ENCODE measurements at places on chromosomes 3 and 15. TPM values are rescaled to one million over a fixed set of nuclear protein-coding genes. Genes with fewer than 3 reads are reported as not detected.

Gene TGM5
- not detected for total RNA-seq

- no peaks in the 10 kb centered on the region for H3K4me1 ChIP-seq
- H3K36me3 ChIP-seq, result no peaks in the 10 kb centered on the region
- no peaks in the 10 kb centered on the region for H3K27me3 ChIP-seq
- no peak for DNase-seq
These were observed 966.8 kb downstream of the NSUN3 start for GRCh38 chr3:95029644-95030043.

- no peaks in the 10 kb centered on the region for H3K4me1 ChIP-seq
- H3K36me3 ChIP-seq, result no peaks in the 10 kb centered on the region
- no peak overlapping the region for H3K27ac ChIP-seq
- DNase-seq, result no peak
- H3K27me3 ChIP-seq, result no peaks in the 10 kb centered on the region
These were observed 194.3 kb downstream of the FNDC3B start for GRCh38 chr3:172233474-172234277.

GRCh38 chr3:53795789-53796560, 50.2 kb downstream of the CHDH start:
- no peaks in the 10 kb centered on the region for H3K4me1 ChIP-seq
- no peak overlapping the region for H3K27ac ChIP-seq
- DNase-seq, result no peak
- H3K27me3 ChIP-seq, result no peaks in the 10 kb centered on the region

GRCh38 chr15:76024021-76024768, 12.0 kb upstream of the NRG4 start:
- H3K36me3 ChIP-seq, result no peaks in the 10 kb centered on the region
- H3K27ac ChIP-seq, result no peak overlapping the region
- no peak for DNase-seq
- no peaks in the 10 kb centered on the region for H3K4me1 ChIP-seq
- no peaks in the 10 kb centered on the region for H3K27me3 ChIP-seq

DNA sequence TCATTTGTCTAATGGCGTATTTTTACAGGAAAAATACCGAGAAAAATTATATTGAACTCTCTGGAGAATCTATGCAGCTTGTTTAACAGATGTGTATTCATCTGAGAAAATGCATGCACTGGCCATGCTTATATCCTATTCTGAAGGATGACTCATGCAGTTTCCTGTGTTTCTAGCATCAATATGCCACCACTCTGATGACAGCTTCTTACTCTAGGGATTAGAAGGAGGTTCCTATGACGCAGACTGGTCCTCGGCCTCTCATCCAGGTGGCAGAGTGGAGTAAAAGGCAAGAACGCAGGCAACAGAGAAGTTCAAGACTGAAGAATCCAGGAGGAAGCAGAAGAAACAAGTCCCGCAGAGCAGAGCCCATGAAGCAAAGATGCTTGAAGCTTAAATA, 910.0 kb upstream of the ROBO1 start:
- no peaks in the 10 kb centered on the region for H3K36me3 ChIP-seq
- H3K27ac ChIP-seq, result no peak overlapping the region
- H3K27me3 ChIP-seq, result no peaks in the 10 kb centered on the region
- no peak for DNase-seq

GRCh38 chr3:191753196-191753595, 292.2 kb downstream of the PYDC2 start:
- H3K36me3 ChIP-seq, result no peaks in the 10 kb centered on the region
- H3K27ac ChIP-seq, result no peak overlapping the region
- DNase-seq, result no peak
- no peaks in the 10 kb centered on the region for H3K4me1 ChIP-seq
- H3K27me3 ChIP-seq, result no peaks in the 10 kb centered on the region

Gene CPB1
- not detected for total RNA-seq

- no peak overlapping the region for H3K27ac ChIP-seq
- no peak overlapping the region for H3K4me3 ChIP-seq
- no peaks in the 10 kb centered on the region for H3K4me1 ChIP-seq
- H3K36me3 ChIP-seq, result no peaks in the 10 kb centered on the region
- DNase-seq, result no peak
These were observed 47.4 kb downstream of the EXOG start for GRCh38 chr3:38543586-38543985.

Gene EOMES
- total RNA-seq, result not detected

Data from sigmoid colon (tissue), 7 donors.